ENCODE measurements at places on chromosomes 12 and 14.
A peak's percentile ranks its signal among the peaks of the same experiment; 100 is the strongest.

- DNase-seq = no peak
Measured at GRCh38 chr12:96985515-96986362, 78.7 kb downstream of the NEDD1 start.

DNA sequence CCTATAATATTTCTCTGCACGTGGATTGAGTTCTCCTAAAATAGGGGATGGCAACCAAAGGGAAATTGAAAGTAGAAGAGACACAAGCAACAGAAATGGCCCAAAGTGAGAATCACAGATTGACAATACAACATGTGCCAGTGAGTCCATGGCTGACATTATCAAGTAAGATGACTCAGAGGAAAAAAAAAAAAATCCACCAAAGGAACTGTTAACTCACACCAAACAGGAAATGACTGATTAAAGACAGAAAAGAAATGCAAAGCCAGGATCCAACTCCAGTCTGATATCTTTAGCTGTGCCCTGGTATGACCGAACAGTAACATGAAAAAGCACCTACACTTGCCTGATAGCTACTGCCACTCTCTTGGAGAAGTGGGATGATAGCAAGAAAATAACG, 485.0 kb downstream of the PRKD1 start:
- no peak for DNase-seq

DNA sequence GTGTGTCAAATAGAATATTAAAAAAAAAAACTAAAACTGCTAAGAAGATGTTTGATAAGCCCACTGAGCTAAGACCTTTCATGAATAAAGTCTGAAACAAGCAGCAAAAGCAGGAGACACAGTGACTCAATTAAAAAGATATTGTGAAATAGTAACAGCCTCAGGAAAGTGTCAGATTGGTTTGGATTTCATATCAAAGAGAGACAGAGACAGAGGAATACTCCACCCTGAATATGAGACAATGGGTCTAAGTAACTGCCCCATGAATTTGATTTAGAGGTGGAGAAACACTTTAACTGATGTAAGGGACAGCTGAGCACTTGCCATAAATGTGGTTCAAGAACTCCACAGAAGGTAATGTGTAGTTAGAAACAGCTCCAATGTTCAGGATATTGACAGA, 277.9 kb upstream of the FOXG1 start:
- DNase-seq = no peak

GRCh38 chr12:131586761-131587160, 124.1 kb upstream of the SFSWAP start:
- no peak for DNase-seq

- DNase-seq = no peak
Measured at GRCh38 chr14:49451938-49452337, 134.2 kb downstream of the RPS29 start.

DNA sequence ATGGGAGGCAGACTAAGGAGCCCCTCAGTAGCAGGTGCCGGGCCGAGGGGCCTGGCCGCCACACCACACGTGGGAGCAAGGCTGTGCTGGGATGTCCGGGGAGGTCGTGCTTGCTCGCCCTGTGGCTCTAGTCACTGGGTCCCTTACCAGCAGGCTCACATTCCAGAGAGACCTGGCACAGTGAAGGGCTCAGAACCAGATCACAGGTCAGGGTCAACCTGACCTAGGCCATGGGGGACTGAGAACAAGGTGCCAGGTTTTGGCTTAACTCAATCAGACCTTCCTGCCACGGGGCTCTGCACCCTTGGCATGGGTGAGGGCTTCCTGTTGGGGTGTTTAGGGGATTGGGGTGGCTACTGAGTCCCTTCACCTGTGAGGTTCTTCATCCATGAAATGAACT, 22.3 kb downstream of the DEGS2 start:
- DNase-seq = no peak

DNA sequence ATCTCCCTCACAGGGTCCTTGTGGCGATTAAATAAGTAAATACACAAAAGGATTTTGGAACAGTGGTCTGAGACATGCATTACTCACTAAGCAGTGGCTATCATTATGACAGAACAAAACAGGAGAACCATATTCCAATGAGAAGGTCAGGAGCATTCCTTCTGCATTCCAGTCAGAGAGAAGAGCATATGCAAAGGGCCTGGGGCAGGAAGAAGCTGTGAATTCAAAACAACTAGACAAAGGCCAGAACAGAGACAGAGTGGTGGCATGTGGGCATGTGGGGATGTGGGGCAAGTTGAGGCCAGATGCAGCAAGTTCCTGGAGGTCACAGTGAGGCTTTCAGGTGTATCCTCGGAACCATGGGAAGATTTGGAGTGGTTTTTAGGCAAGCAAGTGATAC, 70.1 kb upstream of the VRK1 start:
- DNase-seq = no peak

DNA sequence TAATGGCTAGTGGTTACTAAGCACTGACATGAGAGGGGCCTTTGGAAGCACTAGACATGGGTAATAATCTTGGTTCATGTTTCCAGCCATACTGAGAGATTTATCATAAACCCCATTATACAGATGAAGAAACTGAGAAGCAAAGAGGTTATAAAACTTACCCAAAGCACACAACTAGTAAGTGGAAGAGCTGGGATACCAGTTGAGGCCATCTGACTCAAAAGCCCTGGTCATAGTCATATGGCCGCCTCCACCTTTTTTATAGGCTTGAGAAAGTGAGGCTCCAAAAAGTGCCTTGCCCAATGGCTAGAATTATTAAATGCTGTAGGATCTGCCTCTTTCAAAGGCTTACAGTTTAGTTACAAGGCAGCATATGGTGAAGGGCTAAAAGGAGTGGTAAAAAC, 944 bp downstream of the TXNRD1 start:
- DNase-seq = no peak

GRCh38 chr12:29350080-29350479, 30.9 kb downstream of the ERGIC2 start:
- DNase-seq = no peak

GRCh38 chr12:121441555-121441954, 41.6 kb downstream of the RNF34 start:
- DNase-seq = no peak

GRCh38 chr12:52060498-52061177, 9.1 kb upstream of the ATG101 start:
- DNase-seq = no peak

DNA sequence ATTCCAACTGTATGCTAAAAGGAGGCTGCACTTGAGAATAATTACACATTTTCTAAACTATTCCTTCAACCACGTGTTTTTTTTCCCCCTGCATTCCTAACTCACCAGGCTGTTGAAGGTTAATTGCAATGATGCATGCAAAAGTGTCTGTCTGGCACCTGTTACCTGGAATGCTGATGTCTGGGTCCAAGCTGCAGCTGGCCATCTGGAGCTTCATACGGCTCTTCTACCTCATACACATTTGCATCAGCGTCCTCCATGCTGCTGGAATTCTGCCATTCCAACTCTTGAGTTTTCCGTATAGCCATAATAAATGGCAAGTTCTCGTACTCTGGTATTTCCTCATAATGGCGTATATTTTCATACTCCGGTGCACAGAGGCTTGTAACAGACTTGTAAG, 8.6 kb downstream of the FGD6 start:
- DNase-seq = no peak

GRCh38 chr12:24719293-24719721, 229.6 kb downstream of the BCAT1 start:
- peak; percentile 28 for DNase-seq

DNA sequence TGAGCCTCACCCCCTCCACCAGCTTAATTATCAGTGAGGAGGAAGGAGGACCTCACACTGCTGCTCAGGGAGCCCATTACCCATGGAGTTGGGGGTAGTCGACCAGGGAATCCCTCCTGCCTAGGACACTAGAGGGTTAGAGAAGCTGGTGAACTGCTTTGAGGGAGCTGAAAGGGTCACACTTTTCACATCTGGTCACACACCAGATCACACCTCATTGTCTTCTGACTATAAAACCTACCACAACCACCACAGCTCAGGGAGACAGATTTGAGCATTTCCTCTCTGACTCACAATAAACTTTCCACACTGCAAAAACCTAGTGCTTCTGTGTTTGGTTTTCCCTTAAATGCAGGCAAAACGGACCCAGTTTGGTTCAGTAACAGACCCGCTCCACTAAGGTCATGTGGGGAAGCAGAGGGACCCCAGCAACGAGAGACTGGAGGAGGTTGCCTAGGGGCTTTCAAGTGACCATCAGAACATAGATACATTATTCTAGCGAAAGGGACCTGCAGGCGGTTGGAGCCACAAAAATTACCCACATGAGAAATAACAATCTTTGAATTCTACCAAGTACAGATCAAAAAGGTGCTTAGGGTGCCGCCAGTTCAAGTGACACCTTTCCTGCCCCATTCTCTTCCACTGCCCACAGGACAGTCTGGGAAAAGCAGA, 151.4 kb upstream of the AVPR1A start:
- no peak for DNase-seq

DNA sequence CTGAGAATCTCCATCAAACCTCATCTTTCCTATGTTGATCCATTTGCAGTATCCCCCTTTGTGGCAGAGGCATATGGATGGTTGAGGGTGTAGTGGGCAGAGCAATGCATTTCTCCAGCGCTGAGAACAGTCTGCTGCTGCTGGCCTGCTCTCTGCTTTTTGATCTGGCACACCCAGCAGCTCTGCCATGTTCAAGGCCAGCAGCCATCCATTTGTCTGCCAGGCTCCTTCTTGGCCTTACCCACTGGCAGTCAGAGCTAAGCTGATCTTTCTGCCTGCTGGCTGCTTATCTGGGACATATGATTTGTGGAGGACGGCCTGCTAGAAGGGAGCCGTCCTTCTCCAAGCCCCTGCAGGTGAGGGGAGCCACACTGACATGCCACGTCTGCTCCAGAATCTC, 17.0 kb downstream of the NPC2 start:
- no peak for DNase-seq

DNA sequence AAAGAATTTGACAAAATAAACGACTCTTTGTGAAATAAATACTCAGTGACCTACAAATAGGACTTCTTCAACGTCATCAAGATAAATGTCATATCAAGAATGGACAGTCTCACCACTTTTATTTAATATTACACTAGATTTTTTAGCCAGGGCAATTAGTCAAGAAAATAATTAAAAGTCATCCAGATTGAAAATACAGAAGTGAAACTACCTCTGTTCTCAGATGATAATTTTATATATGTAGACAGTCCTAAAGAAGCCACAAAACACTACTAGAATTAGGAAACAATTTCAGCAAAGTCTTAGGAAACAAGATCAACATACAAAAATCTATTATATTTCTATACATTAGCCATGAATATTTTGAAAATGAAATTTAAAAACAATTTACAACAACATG, 689.6 kb upstream of the SEL1L start:
- no peak for DNase-seq

GRCh38 chr14:96614481-96614881, 112.3 kb downstream of the PAPOLA start:
- DNase-seq = no peak

GRCh38 chr14:77761205-77761931, 412 bp upstream of the SNW1 start:
- no peak for DNase-seq

DNA sequence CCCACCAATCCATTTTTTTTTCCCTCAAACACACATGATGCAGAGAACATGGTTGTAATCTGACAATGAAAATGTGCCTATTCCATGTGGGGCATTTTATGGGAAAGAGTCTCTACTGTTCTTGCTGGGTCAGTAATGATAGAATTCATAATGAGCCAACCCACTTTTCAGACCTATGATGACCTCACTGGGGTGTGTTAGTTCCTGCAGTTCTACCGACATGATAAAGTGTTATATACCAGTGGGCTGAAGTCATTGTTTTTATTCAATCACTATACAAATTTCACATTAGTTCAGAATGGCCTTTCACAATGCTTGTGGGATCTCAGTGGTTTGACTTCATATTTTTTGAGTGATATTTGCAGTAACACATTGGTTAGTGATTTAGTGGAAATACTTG, 47.5 kb downstream of the PPFIBP1 start:
- DNase-seq = no peak

DNA sequence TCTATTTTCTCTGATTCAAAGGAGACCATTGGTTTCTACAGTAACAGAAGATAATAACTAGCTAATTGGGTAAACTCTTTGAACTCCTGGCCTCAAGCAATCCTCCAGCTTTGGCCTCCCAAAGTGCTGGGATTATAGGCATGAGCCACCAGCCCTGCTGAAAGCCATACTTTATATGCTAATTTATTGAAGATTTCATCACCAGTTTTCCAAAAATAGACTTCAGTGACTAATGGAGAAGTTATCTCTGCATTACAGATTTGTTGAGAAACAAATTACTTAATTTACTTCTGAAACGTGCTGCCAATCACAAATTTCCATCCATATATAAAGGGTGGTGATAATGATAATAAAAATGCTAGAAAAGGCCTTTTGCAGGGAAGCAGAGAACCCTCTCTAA, 1758.1 kb upstream of the SEL1L start:
- no peak for DNase-seq

GRCh38 chr12:56903374-56903773, 30.8 kb downstream of the SDR9C7 start:
- DNase-seq = no peak

DNA sequence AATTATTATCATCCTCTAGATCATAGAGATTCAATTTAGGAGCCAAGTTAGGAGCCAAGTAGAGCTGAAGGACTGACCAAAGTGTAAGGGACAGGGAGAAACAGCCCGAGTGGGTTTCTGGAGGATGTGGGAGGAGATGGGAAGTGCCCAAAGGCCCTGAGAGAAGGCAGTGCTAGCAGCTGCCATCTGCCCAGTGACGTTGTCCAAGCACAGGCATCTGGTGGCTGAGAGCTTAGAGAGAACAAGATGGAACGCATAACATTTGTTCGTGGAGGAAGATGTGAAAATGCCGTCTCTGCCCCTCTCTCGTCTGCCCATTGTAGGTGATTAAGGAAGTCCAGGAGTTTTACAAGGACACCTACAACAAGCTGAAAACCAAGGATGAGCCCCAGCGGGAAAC, 34.7 kb downstream of the CD9 start:
- DNase-seq = no peak

GRCh38 chr12:21888276-21888863, 52.9 kb downstream of the ABCC9 start:
- DNase-seq = no peak

GRCh38 chr14:29576927-29577326, 350.7 kb downstream of the PRKD1 start:
- DNase-seq = no peak

GRCh38 chr14:85234156-85235025, 295.6 kb upstream of the FLRT2 start:
- DNase-seq = no peak

- no peak for DNase-seq
Measured at GRCh38 chr12:124588751-124589267, 21.4 kb upstream of the NCOR2 start.

- no peak for DNase-seq
Measured at GRCh38 chr14:23829736-23830471, 123.7 kb upstream of the DHRS4 start.

DNA sequence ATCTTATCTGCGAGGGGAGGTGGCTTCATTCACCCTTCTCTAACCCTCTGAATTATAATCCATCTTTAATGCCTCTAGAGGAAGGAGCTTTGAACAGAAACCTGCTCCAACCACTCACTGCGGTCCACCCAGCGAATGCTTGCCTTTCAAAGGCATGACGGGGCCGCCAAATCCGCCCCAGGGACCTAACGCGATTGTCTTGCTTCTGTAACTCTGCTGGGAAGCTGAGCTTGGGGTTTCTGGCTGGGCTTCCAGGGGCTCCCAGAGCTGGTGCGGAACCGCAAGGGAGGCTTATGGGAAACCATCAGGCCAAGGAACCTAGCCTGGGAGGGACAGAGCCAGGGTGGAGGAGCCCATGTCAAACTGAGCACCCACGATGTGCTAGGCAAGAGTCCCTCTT, 231.2 kb upstream of the LHX5 start:
- DNase-seq = no peak
